ENCODE measurements at places on chromosomes 7 and 10. TPM values are rescaled to one million over a fixed set of nuclear protein-coding genes. Genes with fewer than 3 reads are reported as not detected.

INMT gene
- total RNA-seq = 5.6 TPM

DNA sequence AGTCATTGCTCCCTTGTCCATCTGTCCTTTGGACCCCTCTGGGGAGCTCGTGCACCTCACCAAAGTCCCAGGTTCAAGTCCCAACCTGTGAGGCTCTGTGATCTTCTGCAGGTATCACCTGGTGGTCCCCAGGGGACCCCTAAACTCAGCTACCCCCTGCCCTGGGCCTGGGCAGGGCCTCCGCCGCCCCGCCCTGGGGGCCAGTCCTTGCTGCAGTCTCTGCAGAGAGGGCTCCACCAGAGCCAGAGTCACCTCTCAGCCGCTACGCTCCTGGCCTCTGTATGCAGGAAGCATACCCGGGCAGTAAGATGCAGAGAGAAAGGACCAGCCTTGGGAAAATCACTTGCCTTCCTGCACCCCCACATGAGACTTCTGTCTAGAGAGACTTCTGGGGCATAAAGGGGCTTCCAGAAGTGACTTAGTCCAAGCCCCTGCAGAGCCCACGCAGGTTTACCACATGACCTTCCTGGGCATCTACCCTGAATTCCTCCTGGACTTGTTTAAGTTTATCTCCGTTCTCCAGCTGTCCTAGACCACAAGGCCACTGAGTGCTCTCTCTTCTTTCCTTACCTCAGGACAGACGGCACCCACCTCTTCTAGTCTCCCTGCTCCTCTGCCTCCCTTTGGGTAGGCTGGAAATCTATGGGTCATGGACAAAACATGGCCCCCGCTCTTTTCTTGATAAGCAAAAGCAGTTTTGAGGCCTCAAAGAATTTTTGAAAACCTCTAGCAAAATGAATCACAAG is 21.2 kb downstream of the CALML5 start:
- no peak for DNase-seq

GRCh38 chr7:28191751-28192150 is 11.2 kb upstream of the JAZF1 start:
- DNase-seq = no peak

- DNase-seq = no peak
These were observed 12.9 kb downstream of the MTPN start for GRCh38 chr7:135964274-135964673.

ADIRF gene
- 63.9 TPM for total RNA-seq

GRCh38 chr7:20444030-20444800 is 113.5 kb downstream of the ITGB8 start:
- DNase-seq = no peak

RNF148 gene
- 1.6 TPM for total RNA-seq

DNA sequence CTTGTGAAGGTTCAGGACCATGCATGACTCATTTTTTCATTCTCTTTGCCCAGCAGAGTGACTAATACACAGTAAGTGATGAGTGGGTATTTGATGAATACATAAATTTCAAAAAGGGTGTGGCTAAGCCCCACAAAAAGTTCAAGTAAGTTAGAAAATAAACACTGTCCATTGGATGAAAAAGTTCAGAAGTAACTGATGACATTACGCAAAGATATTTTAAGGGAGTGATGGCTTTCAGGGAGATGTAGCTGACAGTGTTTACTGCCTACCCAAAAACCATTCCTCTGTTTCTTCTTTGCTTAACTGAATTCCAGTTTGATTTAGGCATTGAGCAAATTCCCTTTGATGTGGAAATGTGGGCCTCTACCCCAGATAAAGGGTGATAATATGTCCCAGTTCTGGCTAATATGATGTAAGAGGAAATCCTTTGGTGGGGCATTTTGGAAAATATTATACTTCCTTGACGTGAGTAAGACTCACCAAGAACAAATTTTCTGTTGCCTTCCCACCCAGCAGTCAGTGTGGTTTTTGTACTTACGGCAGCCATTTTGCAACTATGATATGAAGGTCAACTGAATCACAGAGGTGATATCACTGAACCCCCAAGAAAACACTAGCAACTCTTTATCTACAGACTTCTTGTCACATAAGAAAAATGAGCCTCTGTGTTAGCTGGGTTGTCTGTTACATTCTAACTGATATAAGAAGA is 29.0 kb upstream of the EBLN1 start:
- no peak for DNase-seq

DNA sequence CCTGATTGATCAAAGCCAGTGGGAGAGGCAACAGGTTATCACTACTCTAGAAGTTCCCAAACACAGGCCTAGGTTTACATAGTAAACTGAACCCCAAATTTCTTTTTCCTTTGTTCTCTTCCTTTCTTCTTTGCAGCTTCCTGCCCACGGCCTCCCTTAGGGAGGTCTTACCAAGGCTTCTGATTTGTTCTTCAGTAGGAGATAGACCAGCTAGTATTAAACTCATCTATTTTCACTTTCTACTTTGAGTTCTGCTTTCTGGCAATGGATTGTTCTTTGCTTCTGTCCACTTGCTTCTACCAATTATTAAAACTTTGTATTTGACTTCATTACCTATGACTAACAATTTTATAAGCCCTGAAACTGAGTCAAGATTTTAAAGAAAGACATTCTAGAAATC is 251.2 kb upstream of the FZD1 start:
- no peak for DNase-seq

GRCh38 chr10:79418886-79419595 is 26.4 kb downstream of the ZCCHC24 start:
- no peak for DNase-seq

DIP2C gene
- total RNA-seq = 15.4 TPM

- no peak for DNase-seq
These were observed 92.0 kb downstream of the SFMBT2 start for GRCh38 chr10:7318836-7319235.

DNA sequence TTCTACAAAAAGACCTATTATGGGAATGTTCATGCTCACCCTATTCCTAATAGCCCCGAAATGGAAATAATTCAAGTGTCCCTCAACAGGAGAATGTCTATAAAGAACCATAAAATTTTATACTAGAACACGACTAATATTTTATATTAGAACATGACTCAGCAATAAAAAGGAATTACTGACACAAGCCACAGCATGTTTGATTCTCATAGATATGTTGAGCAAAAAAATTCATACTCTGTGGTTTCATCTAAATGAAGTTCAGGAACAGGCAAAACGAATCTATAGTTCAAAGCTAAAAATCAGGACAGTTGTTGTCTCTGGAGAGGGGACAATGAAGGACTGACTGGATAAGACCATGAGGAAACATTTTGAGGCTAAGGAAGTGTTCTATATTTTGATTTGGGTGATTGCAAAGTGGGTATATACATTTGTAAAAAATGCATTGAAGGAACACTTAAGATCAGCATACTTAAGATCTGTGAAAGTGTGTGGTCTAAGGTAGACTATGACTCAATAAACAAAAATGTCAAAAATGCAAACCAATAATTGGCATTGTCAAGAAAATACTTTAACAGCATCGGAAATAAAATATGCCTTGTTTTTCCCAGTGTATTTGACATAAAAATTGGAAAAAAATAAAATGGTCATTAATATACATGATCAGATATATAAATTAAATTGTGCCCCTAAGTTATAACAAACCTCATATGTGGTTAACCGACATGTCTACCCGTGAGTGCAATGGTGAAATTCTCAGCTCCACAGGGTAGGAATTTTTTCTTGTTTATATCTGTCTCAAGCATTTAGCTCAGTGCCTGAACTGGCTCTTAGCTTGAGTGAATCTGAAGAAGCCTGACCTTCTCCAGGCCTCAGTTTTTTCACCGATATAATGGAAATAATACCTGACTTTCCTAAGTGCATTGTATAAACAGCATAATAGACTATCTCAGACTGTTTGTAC is 124.9 kb upstream of the CTTNBP2 start:
- no peak for DNase-seq

ANKRD30A gene
- total RNA-seq = not detected
